ENCODE measurements at places on chromosomes 16 and 17.

DNA sequence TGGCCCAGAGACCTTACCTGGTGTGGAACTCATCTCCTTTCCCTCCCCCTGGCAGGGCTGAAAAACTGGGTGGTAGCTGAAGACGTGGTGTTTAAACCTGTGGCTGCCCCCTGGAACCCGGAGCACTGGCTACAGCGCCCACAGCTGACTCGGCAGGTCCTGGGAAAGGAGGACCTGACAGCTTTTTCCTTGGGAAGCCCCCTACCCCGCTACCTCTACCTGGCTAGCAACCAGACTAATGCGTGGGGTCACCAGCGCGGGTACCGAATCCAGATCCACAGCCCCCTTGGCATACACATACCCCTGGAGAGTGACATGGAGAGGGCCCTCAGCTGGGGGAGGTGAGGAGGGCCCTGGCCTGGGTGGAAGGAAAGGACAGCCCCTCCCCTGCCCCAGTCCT, 2.0 kb upstream of the AOC3 start:
- no peak for DNase-seq

DNA sequence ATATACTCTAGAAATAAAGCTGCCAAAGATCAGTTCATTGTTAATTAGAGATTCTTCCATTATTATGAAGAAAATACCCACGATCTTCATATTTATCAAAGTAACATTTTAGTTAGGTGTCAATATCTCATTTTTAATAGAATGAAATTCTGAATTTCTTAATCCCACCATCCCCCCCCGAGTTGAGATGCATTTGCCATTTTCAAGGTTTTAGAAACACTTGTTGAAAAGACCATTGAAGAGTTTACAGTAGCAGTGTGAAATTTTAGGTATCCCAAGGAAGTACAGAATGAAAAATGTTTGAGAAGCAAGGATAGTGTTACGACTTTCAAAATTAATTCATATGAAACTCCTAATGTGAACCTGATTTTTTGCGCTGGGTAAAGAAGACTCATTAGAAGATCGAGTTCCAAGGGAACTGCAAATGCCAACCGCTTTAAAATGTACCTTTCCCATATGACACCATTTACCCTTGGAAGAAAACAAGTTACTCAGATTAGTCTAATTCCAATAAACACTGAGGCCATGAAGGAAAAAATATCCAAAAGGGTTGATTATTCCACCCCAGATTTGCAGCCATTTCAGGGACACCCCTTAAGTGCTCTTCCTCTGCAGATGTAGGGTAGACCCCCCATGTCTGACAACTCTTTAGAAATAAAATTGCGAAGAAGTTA, 731 bp downstream of the IKZF3 start:
- DNase-seq: no peak

- no peak for DNase-seq
These were observed 21.4 kb upstream of the TIMP2 start for GRCh38 chr17:78946631-78947030.

- DNase-seq: no peak
These were observed 11.3 kb downstream of the LIG3 start for GRCh38 chr17:34991606-34992005.

DNA sequence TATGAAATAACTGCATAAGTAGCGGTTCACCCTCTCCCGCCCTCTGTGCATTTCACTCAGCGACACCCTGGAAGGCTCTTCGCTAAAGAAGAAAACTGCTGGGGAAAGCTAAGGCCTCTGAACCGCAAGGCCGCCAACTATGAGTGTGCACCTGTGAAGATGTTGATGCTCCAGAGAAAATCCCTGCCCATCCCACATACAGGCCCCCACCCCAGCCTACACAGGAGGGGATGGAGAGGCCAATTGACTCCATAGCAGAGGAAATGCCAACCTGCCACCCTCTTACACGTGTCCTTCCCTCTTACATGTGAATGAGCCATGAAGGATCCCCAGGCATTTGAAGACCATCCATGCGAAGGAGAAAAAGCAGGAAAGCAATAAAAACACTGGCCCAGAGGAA, 104.8 kb downstream of the MGAT5B start:
- no peak for DNase-seq

DNA sequence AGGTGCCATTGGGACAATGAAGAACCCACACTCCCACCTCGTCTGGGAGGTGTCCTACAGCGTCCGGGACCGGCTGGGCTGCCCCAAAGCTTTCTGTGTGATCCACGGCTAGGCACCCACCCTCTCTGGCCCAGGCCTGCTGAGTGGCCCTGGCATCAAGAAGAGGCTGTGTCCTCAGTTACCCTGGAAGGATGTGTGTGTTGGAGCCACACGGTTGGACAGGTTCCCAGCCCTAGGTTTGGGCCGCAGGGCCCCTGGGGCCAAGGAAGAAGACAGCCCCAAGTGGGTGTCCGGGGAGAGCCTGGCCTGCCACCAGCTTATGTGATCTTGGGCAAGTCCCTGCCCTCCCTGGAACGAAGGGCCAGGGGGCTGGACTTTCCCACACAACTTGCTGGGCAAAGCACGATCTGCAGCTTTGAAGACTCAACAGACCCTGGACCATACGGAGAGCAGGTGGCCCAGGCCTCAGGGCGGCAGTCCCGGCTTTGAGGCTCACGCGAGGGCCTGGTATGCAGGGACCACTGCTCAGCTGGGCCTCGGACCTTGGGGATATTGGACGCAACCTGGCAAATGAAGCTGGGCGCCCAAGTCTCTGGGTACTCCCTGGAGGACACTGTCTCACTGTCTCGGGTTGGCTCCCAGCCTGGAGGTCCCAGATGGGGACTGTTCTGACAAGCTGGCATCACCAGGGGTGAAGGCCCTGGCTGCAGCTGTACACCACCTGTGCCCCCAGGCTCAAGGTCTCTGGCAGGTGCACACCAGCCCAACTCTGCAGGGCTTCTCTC, 17.5 kb downstream of the MYBBP1A start:
- DNase-seq: no peak

GRCh38 chr17:77322514-77323412, 182.0 kb downstream of the SEC14L1 start:
- no peak for DNase-seq
